Stimulated activated CD8-positive, alpha-beta memory T cell treated with anti-CD3 and anti-CD28 coated beads, Interleukin-7, amount 100 ng/mL, for 1 hour (primary cell): ENCODE measurements at places on chromosomes 11 and 22.

GRCh38 chr11:13440100-13440855 lies 22.7 kb downstream of the BTBD10 start:
- no peak for DNase-seq

- no peak for DNase-seq
These were observed 197.4 kb downstream of the ADAMTS15 start for GRCh38 chr11:130645843-130646197.

DNA sequence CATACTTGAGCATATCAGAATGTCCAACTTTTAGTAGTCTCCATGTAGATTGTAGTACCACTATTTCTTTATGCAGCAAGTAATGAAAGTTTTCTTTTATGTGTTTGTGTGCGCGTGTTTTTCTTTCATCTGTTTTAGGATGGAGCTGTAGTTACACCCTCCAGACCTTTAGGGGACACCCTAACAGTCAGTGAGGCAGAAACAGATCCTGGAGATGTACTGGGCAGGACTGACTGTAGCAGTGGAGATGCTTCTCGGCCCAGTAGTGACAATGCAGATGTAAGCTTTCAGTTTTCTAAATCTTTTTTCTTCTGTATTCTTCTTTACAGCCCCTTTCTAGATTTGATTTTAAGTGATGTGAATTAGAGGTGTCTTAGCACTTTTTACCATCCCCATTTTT lies 79.9 kb upstream of the GRIK4 start:
- no peak for DNase-seq

- DNase-seq, result no peak
These were observed 925 bp upstream of the C11orf52 start for GRCh38 chr11:111917788-111918187.

- no peak for DNase-seq
These were observed 97.8 kb downstream of the RPS6KA4 start for GRCh38 chr11:64456509-64457320.

- DNase-seq, result no peak
These were observed 6.8 kb downstream of the OR51B2 start for GRCh38 chr11:5317292-5317691.

DNA sequence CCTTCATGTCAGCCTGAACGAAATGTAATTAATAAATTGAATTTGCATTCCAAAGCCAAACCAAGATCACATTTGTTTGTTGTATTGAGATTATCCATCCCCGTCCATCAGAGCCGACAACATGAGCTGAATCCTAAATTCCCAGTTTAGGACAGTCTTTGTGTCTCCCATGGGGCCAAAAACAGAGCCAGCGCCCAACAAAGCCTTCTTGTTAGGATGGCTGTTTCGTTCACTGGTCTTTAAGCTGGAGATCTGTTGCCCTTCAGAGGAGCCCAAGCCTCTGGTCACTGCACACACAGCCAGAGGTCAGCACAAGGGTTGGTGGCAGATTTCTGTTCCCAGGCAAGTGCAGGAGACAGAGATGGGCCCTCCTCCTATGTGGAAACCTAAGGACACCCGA lies 25.8 kb downstream of the DSCAML1 start:
- DNase-seq, result no peak

DNA sequence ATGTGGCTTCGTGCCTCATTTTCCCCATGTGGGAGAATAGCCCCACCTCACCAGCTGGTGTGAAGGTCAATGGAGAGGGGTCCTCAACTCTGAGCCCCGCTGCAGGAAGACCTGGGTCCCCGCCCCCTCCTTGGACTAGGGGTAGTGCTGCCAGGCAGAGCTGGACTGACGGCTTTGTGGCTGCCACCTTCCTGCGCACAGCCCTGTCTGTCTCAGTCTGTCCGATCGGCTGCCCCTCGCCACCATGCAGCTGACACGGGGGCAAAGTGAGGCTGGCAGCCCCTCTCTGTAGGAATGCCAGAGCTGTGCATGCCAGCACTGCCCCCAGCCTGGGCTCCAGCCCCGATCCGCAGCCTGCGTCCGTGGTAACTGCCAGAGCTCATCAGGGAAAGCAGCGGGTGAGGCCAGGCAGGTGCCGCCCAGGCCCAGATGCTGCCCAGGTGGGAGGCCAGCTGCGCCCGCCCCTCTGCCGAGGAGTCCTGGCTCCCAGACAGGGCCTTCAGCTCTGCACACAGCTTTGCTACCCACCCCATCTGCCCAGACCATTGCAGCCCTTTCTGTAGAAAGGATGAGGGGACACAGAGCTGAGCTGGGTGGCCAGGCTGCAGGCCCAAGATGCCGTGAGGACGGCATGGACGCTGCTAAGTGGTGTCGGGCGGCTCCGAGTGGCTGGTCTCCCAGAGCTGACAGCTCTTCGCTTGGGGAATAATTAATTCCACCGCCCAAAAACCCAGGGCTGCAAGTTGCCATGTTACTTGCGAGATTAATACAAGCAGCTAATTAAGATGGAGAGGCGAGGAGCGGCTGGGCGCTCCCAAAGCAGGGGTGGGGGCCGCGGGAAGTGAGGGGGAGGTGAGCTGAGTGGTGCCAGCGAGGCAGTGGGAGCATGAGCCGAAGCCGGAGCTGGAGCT lies 19.5 kb upstream of the FLRT1 start:
- no peak for DNase-seq

DNA sequence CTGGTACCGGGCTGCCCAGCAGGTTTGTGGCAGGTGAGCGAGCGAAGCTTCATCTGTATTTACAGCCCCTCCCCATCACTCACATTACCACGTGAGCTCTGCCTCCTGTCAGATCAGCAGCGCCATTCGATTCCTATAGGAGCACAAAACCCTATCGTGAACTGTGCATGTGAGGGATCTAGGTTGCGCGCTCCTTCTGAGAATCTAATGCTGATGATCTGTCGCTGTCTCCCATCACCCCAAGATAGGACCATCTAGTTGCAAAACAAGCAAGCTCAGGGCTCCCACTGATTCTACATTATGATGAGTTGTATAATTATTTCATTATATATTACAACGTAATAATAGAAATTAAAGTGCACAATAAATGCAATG lies 15.8 kb upstream of the VSIG10L2 start:
- DNase-seq, result no peak

GRCh38 chr11:60170566-60170965 lies 12.3 kb downstream of the MS4A6A start:
- DNase-seq, result no peak

DNA sequence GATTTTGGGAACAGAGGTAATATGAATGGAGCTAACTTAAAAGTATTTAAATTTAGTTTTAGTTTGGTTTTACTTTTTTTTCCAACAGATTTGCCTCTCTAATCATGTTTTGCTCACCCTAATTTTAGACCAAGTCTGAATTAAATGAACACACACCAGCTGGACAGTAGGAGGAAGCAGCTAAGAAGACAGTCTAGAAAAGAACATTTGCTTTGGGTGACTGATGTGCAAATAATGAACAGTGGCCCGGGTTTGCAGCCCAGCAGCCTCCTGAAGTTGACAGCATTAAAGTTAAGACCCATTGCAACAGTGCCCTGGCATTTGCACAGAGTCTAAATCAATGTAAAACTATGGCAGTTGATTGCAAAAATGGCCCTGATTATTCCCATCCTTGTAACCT lies 66.4 kb upstream of the SORL1 start:
- no peak for DNase-seq
